ENCODE measurements at places on chromosomes 16 and 17.

DNA sequence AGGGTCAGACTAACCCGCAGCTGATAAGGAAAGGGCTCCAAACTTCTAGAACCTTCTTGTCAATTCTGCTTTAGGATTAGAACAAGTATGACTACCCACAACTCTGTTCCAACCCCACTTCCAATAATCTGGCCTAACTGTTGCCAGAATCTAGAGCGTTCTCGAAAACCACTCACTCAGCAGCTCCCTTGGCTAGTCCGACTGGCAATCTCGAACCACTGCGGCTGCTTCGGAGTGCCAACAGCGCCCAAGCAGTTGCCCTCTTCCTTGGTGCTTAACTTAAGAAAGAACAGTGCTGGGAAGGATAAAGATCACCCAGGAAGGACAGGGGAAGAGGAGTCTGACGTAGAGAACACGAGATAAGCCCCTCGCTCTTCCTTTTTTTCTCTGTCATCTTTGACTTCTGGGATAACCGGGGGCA, 818 bp downstream of the DNAJC7 start:
- no peak for DNase-seq

GRCh38 chr17:17628388-17629008, 37.0 kb upstream of the PEMT start:
- no peak for DNase-seq

DNA sequence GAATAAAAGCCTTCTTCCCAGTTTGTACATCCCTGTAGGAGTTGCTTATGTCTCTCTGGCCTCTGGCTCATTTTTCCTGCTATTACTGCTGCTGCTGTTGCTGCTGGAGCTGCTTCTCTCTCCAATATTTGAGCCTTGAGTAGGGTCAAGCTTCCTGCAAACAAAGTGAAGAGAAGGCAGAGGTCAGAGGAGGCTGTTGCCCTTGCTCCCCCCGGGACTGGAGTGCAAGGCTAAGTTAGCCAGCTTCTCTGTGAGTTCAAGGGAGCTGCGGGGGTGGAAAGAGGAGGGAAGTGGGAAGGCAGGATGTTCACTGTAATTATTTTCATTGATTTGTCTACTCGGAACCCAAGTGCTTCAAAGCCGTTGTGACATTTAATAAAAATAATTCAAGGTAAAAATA, 77.0 kb upstream of the TMEM132E start:
- DNase-seq = no peak

DNA sequence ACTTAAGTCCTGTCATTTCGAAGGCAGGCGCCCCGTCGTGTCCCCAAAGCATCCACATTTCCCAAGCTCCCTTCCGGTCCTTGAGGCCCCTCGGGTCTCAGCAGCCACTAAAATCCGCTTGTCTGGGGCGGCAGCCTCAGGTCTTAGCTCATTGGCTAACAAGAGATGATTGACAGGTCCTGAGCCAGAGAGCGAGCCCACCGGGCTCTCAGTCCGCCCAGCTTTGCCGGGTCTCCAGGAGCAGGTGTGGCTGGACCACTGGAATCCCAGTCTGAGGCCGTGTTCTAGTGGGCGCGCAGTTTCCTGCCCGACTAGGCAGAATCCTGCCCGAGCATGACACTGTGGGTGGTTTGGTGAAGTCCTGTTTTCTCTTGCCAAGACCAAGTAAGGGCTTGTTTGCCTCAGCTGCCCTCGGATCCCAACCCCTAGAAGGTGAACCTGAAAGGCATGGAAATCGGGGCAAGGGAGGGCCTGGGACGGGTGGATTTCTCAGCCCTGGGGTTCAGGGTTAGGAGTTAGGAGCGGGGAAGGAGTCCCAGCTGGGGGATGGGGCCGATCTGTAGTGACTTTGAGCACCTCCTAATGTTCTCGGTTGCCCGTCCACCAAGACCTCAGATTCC, 42.8 kb downstream of the MRC2 start:
- no peak for DNase-seq

DNA sequence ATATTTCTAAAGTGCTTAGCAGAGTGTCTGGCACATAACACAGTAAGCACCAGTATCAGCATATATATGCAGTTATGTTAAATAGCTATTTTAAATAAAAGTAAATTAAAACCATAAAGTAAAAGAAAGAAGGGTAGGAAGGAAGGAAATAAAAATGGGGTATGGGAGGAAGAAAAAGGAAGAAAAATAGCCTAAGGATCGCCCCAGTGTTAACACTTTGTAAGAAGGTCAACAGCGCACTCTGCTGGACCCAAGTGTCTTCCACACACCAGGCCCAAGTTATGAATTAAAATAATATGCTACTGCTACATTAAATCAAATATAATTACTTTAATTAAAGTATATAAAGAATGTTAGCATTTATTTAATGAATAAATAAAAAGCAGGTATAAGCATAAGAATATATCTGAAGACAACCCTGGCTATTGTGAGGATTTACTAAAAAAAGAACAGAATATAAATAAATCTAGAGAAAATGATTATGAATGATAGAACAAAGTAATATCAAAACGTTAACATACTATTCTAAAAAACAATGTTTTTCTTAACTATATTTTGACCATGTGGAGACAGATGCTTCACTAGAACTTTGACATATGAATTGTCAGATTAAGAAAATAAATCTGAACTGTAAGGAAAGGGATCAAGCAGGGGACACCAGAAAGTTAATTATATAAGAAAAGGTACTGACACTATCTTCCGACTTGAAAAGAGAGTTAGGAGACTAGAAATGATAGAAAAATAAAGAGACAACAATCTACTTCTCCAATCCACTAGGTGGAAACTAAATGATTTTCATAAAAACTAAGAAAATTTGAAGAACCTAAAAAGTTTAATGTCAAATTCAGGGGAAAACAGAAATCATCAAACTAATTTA, 25.9 kb downstream of the BRIP1 start:
- peak; percentile 61 for DNase-seq

- no peak for DNase-seq
These were observed 3.5 kb upstream of the MYADML2 start for GRCh38 chr17:81950501-81950900.

GRCh38 chr16:70512456-70512855, 10.9 kb downstream of the COG4 start:
- DNase-seq = no peak

- DNase-seq = no peak
These were observed 1527.7 kb upstream of the CDH8 start for GRCh38 chr16:63563819-63564505.

GRCh38 chr16:82072313-82072712, 37.3 kb downstream of the HSD17B2 start:
- no peak for DNase-seq

DNA sequence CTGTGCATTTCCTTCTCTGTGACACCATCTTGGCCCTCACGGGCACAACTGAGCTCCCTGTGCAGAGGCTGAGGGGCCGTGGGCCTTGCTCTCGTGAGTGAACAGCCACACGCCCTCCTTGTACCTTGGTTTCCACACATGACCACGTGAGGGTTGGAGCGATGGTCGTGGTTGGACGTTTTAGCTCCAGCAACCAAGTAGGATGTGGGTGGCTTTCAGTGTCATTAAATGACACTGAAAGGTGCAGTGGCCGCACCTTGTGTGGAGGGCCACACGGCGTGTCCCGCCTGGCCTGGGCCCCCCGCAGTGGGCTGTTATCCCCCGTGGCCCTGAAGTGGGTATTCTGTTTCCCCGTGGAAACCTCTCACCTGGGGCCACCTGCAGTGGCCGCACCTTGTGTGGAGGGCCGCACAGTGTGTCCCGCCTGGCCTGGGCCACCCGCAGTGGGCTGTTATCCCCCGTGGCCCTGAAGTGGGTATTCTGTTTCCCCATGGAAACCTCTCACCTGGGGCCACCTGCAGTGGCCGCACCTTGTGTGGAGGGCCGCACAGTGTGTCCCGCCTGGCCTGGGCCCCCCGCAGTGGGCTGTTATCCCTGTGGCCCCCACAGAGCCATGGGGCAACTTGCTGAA, 28.2 kb downstream of the ACSF3 start:
- DNase-seq = no peak

- DNase-seq = no peak
These were observed 51.5 kb upstream of the RCVRN start for GRCh38 chr17:9956474-9957131.

- DNase-seq = no peak
These were observed 35.4 kb downstream of the KCNJ16 start for GRCh38 chr17:70110443-70110880.

- DNase-seq = no peak
These were observed 36.2 kb upstream of the RCVRN start for GRCh38 chr17:9941305-9941704.

DNA sequence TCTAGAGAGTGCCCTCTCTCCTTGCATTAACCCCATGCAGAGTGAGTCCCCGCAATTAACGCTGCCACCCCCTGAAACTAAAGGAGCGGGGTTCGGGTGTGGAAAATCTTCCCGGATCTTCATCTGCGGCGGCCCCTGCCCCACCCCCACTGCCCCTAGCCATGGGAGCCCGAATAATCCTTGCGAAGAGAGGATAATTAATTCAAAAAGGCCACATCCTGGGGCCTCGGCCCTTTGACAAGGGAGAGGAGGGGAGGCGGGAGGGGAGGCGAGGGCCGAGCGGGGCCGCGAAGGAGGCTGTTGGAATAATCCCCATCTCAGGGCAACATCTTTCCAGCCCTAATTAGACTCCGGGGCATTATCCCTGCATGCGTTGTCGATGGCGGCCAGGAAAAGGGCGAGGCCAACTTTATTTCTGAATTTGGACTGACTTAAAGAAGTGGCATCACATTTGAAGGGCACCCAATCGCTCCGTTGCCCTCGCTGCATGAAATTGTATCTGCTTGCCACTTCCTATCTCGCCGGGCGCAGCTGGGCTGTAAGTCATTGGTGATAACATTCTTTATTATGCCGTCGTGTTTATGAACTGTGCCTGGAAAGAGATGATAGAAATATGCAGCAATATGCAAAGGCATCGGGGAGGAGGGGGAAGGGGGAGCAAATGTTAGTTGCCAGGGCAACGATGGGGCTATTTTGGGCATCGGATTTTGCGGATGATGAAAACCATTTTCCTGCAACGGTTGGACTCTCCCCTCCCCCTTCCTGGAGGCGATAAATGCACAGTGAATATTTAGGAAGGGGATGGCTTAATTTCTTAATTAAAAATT, 387.1 kb upstream of the TNRC6C start:
- no peak for DNase-seq

- DNase-seq = no peak
These were observed 11.0 kb downstream of the HSD11B2 start for GRCh38 chr16:67441907-67442306.

DNA sequence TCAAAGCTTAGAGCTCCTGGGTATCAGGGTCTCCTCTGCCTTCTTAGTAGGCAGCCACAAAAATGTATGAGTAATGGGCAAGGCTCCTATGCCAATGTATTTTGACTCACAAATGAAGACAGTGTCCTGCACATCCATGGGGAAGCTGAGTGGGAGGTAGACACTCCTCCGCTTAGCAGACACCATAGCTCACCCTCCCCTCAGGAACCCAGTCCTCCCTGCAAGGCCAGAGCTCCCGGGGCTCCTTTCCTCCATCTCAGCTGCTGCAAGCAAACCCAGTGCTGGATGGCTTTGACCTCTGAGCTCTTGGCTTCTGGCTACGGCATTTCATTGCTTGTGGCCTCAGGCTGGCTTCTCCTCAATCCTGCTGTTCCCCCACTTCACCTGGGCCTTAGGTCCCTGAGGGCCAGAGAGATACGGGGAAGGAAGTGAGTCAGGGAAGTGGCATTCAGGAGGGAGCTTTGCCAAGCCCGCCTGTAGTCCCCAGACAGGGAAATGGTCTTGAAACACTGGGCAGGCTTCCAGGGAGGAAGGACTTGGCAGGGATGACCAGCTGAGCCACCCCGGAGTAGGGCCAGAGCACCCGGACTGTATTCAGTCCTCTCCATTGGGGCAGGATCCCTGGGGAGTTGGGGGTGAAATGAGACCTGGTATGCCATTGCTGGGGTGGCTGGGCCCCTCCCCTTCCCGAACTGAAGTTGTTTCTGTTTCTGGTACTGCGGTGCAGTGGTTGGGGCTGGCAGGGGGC, 4.5 kb downstream of the ABCC3 start:
- no peak for DNase-seq

- DNase-seq = peak; percentile 25
These were observed 41.2 kb downstream of the TMC5 start for GRCh38 chr16:19458722-19459379.

DNA sequence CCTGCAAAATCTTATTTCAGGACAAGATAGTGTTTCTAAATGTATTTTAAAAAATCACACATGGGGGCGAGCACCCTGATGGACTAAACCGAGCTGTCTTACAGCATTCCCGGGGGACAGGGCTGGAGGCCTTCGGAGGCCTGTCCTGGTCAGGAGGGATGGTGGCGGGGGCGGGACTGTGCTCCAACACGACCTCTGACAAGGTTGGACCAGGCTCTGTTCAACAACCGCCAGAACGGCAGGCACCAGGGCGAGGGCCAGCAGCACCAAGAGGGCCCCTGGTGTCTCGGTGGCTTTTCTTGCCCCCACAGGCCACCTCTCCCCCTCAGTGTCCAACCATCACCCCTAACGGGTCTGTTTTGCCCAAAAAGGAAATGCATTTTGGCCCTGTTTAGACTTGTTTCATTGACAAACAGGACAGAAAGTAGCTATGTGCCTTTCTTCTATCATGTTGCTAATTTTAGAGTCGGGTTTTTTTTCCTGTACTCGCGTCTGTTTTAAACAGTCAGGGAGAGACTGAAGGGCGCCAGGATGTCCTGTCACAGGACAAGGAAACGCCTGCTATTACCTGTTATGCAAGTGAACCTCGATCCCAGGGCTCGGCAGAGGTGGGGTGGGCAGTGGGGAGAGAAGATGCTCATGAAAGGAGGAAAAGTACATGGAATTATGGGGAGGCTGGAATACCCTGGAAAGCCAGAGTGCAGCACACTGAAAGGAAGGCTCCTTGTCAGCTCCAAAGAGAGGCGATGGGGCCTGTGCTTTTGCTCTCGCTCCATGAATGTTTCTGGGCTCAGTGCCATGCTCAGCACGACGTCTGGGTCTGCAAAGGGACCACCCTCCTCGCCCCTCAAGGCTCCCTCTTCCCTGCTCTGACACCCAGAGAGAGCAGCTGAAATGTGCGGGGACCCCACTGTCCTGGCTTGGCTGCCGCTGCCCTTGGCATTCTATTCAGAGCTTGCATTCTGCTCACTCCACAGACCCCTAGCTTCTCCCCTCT, 11.9 kb downstream of the TMEM204 start:
- DNase-seq = no peak

DNA sequence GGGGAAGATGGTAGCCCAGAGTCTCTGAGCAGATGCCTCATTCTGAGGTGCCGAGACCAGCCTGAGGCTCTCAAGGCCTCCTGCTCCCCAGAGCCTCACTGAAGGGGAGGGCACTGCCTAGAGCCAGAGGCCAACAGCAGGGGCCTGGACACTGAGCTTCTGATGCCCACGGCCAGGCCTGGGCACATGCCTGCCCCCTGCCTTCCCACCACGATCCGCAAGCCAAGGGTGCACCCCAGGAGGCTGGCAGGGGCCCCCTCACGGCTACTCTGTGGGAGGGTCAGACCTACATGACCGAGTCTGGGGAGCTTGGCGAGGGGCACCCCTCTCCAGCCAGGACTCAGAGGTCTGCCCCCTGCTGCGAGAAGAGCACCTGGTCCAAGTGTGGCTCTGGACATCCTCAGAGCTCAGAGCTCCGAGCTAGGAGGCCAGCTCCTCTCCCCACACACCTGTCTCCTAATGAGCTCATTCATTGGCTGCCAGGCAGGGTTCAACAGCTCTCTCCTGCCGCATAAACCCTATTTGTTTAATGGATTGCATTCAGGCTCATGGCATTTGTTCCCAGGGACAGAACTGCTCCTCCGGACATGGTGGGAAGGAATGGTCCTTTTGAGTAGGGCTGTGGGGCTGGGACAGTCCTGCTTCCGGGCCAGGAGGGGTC, 13.9 kb downstream of the OTOP3 start:
- DNase-seq = no peak

- DNase-seq = no peak
These were observed 376.5 kb downstream of the CDH11 start for GRCh38 chr16:64745258-64745930.

GRCh38 chr16:6571044-6571443, 761.6 kb upstream of the RBFOX1 start:
- no peak for DNase-seq

All from SK-N-DZ (cell line).